ENCODE measurements at places on chromosomes 2 and 18.

- no peak for DNase-seq
Measured at GRCh38 chr18:22473366-22473765, 55.7 kb upstream of the CTAGE1 start.

DNA sequence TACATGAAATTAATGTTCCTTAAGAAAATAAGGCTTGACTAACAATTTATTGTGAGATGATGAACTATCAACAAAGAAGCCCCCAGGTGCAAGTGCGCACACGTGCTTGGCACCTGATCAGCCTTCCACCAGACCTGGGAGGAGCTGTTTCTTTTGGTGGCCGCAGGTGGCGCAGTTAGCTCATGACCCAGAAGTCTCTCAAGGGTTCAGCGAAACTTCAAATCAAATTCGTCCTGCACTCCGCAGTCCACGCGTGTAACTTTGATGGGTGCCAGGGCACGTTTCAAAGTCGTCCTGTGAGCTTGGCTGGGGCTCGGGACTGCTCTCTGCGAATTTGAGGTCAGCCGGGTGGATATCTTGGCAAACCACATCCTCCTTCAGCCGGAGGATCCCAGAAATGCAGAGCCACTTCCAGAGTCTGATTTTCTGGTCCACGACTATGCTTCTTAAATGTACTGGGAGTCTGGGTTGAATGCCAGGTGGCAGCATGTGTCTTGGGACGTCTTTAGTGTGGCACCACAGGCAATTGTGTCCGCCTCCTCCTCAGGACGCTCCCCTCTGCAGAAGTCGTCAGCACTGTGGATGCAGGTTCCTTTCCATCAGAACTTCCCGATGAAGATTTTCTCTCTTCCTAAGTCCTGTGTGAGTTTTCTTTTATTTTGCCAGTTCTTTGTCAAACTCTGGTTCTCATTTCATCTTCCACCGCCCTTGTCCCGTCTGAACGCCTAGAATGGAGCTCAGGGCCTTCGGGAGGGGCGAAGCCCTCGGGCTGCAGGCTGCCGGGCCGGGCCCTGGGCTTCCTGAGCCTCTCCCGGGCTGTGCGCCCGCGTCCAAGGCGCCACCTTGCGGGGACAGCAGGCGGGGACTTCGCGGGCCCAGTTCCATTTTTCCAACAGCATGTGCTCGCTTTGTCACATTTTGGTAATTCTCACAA is 61.3 kb upstream of the RAPGEF4 start:
- no peak for DNase-seq

GRCh38 chr2:16085073-16085472 is 144.7 kb downstream of the MYCN start:
- DNase-seq, result no peak

DNA sequence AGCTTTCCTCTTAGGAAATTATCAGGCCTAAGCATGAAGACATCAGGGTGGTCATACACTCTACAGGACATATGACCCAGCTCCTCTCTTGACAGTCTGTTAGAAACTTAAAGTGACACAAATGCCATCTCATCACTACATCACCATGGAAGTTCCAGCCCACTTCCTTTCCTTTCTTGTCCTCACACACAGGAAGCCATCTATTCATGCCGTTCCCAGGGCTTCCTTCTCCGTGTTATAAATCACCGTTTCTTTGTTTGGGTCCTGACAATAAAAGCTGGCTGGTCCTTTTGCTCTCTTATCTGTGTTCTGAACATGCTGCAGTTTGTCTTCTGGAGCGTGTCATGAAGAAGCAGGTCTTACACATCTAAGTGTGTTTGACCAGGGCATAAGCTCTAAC is 692.1 kb upstream of the CELF4 start:
- no peak for DNase-seq

DNA sequence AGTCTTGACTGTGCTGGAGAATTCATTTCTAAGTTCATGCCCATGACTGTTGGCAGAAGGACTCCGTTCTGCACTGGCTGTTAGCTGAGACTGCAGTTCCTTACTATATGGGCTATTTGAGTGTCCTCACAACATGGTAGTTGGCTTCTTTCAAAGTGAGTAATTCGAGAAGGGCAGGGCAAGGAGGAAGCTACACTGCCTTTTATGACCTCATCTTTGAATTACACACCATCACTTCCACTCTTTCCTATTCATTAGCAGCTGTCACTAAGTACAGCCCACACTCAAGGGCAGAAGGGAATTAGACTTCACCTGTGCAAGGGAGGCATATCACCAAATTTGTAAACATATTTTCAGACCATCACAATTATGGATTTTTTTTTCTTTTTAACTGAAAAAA is 55.9 kb upstream of the EPAS1 start:
- DNase-seq, result no peak

DNA sequence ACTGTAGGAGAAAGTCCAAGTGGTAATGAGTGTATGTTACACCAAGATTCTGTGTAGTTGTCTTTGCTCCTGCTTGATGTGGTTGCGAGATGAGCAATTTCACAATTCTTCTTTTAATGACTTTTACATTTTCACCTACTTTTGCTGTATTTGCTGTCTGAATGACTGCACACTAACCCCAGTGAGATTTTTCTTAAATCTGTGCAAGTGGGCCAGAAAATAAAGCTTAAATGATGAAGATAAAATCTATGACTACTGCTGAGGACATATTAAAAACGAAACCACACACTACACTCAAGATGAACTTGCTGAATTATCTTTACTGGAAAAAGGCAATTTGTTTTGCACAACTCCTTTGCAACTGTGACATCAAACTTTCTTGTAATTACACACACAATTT is 4.1 kb downstream of the LDAH start:
- DNase-seq, result no peak

DNA sequence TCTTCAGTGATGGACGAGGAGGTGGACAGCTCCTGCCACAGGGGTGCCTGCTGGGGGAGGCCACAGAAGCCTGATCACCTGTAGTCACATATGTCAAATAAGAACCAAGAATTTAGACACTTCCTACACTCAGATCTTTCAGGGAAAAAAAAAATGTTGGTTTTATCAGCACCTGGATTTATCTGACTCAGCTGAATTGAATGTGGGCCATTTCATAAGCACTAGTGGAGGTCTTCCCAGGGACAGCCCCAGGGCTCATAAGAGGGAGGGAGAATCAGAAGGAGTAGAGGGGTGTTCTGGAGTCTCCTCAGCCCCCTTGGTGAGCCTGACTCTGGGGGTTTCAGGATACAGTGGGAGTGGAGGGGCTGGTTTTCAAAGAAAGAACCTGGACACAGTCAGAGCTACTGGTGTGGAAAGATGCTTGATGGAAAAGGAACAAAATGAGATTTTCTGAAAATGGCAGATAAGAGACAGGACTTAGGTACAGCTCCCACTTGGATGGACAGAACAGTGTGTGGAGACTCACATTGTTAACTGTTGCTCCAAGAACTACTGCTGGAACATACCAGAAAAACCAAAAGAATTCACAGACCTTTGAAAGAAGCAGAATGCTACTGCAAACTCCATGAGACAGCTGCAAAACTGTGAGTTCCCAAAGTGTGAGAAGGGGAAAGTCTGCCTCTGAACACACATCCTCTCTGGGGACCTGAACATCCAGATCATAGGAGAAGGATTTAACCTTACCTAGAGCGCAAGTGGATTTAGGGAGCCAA is 45.4 kb downstream of the LCT start:
- no peak for DNase-seq

DNA sequence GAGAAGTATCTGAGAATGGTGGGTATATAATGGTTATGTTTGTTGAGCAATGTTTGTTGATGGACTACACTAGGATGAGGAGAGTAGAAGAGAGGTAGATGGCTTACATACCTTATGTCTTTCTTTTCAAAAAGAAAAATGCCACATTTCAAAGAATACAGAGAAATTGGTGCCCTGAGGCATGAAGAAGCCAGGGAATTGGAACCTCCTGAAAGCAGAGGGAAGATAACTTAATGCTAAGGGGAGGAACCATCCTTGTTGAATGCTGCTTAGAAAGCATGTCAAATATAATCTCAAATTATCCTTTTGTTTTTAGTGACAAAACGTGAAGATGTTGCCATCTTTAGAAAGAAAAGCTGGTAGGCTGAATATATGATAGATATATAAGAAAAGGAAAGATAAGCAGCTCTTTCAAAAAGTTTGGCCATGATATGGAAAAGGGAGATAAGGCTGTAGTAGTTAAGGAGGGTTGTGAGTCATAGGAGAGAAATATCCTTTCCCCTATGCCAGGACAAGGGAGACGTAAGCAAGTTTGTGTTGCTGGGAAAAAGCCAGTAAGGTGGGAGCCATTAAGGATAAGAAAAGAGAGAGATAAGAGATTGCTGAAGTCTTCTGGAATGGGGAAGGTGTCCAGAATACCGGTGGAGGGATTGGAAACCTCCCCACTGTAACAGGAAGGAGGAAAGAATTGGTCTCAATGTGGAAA is 66.3 kb downstream of the SCN2A start:
- no peak for DNase-seq

DNA sequence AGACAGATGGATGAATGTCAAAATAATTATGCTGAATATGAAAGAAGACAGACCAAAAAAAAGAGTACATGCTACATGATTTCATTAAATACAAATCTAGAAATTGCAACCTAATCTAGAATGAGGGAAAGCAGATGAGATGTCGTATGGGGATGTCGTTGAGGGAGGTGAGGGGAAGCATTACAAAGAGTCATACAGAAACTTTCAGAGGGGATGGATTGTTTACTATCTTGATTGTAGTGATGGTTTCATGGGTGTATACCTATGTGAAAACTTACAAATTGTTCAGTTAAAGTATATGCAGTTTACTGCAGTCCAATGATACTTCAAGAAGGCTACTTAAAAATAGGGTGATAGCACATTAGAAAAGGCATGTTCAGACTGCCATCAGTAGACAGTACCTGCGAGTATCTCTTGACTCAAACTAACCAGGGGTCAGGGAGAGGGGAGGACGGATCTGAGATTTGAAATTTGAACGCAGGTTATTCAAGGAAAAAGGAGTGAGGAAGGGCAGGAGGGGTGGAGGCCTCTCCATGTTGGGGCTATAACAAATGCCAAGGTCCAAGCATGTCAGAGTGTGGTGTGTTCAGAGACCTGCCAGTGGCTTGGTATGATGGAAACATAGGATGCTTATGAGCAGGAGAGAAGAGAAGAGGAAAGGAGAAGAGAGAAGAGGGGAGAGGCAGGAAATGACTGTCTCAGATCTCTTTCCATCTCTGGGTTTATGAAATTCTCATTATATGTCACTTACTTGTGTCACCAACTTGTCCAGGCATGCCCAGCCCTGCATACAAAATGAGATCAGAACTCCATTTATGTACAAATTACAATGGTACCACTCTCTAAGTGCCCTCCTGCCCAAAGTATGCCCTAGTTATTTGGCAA is 257.3 kb upstream of the CXCR4 start:
- DNase-seq, result peak; percentile 3

- DNase-seq, result no peak
Measured at GRCh38 chr2:240358821-240359397, 76.6 kb upstream of the GPC1 start.

DNA sequence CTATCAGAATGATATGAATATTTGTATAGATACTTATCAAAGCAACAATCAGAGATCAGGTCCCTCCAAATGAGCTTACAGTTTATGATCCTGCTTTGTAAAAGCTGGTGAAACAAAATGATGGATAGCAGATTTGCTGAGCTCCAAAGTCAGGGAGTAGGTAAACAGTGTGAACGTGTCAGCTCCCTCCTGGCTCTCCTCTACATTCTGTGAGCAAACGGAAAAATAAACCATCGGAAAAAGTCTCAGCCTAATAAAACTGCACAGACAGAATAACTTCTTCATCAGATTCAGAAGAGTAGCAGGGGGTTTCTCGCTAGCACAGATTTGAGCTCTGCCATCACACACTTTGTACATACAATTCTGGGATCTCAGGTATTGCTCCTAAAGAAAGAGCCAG is 51.3 kb downstream of the BCL11A start:
- DNase-seq, result no peak

- no peak for DNase-seq
Measured at GRCh38 chr2:118830118-118830517, 17.3 kb downstream of the EN1 start.

DNA sequence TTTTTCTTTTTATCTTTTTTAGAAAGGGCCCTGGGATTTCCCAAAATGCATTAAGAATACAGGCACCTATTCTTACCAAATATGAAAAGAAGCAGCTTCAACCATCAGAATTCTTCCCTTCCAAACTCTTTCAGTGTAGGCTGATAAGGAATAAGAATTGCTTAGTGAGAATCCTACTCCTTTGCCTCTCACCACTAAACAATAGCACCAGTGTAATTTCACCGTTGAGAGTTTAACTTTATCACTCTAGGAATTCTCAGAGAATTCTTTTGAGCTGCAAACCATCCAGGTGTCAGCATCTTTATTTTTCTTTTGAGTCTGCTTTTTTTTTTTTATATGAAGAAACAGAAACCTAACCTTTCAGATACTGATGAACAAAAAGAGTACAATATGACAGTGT is 194.9 kb downstream of the RIT2 start:
- no peak for DNase-seq

DNA sequence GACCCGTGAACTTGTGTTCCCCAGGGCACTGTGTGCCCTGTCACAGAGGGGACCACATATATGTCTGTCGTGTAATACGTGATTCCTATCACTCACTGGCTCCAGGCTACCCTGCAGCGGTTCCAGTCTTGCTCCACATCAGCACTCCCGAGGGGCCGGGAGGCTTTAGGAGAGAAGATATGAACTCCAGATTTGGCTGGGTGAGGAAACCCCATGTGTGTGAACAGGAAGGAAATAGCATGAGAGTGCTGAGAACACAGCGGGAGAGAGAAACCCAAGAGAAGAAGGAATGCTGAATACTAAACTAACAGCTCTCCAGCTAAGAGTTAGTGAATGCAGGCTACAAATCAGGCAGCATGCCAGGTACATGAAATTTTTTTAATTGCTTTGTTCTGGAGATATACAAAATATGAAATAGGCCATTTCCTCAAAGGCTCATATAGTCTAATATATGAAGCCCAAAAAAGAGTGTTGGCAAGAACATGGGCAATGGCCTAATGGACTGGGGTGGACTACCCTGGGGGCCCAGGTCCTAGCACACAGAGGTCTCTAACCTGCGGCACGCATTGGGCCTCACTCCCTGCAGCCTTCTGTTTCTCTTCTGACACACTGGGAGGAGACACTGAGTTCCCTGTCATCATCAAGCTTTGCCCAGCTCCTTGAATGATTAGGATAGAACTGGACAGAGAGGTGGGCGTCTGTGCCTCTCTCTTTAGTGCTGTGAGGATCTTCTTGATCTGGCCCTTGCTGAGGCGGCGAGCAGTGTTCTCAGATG is 372.8 kb upstream of the RAB6C start:
- DNase-seq, result no peak

DNA sequence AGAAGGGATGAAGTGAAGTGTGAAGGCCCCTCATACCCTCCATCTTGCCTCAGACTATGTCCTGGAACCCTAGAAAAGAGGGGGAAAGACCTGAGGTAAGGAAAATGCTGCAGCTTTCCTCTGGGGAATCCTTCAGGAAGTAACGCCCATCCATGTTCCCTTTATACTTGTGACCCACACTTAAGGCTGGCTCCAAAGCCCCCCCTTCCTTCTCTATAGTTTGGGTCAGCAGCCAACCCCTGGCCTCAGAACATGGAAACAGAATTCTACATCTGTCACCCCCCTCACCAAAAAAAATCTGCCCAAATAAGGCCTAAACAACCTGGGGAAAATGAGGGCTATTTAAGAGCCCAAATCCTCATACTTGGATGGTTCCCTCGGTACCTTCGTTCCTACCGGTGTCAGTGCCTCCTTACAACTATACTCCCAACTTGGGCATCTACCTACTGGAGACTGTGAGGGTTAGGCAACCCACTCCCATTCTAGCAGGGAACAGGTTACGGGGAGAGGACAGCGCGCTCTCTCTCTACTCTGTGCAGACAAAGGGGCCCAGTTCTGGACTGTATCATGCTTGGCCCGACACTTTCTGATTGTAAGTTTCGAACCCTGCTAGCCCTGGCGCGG is 689 bp downstream of the OST4 start:
- no peak for DNase-seq

GRCh38 chr18:35345460-35345921 is 1.3 kb upstream of the ZNF24 start:
- DNase-seq, result no peak
